ENCODE measurements at places on chromosomes 6 and 20.

DNA sequence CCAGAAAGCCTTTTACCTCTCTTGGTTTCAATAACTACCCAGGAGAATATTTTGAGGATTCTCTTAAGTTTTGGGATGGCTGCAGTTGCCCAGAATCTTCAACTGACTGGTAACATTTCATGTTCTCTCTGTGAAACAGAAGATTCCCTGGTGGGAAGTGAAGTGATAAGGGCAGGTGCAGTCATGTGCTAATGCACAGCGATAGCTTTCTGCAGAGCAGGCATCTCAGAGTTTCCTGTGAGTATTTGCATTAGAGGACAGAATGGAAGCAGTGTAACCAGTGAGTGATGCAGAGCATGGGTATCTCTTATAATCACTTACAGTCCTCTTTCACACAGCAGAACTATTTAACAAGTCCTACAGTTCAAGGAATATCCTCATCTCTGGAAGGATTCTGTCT, 76.1 kb downstream of the HCRTR2 start:
- DNase-seq: no peak

GRCh38 chr6:34535646-34536045, 20.5 kb downstream of the SPDEF start:
- no peak for DNase-seq

GRCh38 chr6:18327626-18328025, 59.5 kb upstream of the RNF144B start:
- no peak for DNase-seq

DNA sequence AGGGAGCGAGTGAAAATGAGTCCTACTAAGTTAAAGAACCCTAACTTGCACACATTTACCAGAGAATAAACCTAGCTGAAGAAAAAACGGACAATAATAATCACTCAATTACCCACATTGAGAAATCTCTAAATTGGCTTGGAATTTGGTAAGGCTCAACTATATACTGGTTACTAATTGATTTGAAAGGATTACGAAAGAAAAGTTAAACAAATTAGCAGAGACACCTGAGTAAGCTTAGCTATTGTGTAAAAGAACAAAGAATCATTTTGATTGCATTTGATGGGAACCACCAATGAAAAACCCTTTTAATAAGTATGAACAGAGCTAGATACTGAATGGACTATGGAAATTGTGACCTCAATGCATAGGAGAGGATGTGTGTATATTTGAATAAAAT, 118.6 kb upstream of the ADGRF1 start:
- DNase-seq: no peak

GRCh38 chr6:105492706-105493673, 90.1 kb upstream of the PREP start:
- no peak for DNase-seq

GRCh38 chr6:22544476-22544875, 24.9 kb upstream of the HDGFL1 start:
- no peak for DNase-seq

All from stimulated activated CD4-positive, alpha-beta T cell treated with anti-CD3 and anti-CD28 coated beads, Interleukin-1b, Interleukin-23, amount 100 ng/mL, for 48 hours (primary cell).